ENCODE measurements at places on chromosomes 3 and 15.

- DNase-seq, result no peak
Measured at GRCh38 chr3:141368062-141368924, at the start of gene ZBTB38. Gene ZBTB38, plus strand, starts transcription at chr3:141368504. Its CDS starts 73,885 bp downstream, at chr3:141442389.

DNA sequence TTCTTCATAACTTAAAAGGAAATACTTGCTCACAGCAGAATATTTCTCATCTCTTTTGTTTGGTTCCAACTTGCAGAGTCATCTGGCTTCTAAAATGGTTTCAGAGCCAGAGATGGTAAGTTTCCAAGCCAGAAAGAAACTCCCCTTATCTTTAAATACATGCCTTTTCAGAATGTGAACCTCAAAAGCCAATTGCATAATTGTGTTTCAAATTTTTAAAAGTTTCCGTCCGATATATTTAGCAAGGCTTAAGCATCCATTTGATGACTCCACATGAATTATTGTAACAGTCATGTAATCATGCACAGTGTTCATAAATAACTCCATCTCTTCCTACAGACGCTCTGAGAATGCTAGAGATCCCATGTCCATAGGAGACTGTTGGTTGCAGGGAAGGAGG is 40.6 kb upstream of the C3orf80 start:
- DNase-seq, result no peak

DNA sequence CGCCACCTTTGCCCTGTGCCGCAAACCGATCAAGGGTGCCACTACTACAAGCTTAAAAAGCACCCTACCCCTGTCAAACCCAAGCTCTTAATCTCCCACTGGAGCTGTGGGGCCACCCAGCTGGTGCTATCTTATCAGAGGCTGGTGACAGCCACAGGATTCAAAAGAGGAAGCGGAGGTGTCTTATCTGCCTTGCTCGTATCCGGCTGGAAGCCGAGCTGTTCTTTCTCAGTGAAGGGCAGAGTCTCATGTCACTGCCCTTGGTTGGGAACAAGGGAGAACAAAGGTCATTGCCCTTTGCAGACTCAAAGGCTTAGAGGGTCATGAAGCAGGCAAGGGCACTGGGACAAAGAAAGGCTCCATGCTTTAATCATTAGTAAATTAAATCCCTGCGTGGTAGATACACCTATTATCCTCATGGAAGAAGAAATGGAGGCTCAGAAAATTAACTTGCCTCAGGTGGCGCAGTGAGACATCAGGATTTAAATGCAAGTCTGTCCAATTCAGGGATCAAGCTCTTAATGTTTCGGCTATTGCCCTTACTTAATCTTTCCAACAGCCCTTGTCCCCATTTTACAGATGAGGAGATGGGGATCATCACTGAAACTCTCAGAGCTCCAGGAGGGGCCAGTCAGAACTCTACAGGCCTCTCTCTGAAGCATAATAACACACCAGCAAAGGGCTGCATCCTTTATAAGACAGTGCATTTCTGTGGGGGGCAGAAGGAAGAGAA is 360.0 kb upstream of the PROK2 start:
- DNase-seq, result no peak

- DNase-seq, result peak; percentile 49
Measured at GRCh38 chr15:27418726-27419125, 447.7 kb downstream of the GABRG3 start.

DNA sequence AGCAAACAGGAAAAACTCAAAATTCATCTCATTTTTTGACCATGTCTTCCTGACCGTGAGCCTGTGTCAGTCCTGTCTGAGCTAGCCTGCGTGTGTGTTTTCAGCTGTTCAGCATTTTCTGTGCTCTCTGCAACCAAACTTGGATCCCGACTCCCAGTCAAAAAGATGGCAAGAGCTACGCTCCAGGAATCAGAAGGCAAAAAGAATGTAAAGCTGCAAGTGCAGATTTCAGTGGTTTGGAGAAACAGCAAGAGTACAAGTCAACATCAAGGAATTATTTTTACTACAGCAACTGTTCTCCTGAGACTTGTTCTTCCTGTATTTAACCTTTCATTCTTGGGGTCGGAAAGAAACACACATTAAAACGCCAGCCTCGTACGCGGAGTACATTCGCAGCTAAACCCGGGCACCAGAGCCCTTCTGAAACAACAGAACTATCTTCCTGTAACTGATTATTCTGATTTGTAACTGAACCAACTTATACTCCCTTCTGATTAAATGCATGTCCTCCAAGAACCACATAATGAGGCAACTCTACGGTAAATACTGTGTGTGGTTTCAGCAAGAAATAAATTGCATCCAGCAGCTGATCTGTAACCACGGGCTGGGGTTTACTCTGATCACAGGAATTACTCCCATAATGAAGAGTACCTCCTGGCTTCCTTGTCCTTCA is 107.4 kb downstream of the LRIG1 start:
- DNase-seq, result no peak

DNA sequence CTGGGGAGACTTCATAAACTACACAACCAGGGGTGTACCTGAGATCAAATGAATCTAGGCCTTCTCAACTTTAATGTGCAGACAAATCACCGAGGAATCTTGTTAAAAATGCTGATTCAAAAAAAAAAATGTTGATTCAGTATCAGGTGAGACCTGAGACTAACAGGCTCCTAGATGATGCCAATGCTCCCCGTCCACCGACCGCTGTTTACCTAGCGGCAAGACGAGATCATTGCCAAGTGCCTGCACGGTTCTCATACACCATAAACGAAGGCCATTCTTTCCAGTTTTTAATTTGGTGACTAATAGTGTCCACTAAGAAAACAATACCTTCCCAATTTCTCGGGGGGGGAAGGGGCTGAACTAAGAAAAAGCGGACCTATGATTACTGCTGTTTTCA is 2.5 kb upstream of the FSIP1 start:
- no peak for DNase-seq

DNA sequence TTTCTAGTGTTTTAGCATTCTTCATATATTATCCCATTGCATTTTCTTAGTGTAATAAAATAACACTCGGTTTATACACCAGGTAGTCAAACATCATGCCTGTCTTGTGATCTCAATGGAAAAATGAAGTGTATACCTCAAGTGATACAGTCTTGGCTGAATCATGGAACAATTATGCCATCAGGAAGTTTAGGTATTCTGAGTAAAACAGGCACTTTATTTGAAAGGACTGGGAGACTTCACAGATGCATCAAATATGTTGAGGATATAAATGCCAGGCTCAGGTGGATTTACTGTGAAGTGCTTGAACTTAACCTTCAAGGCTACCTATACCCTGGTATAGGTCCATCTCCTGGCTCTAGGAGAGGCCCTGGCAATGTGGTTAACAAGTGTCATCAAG is 8.5 kb downstream of the TGFBR2 start:
- DNase-seq, result no peak

- no peak for DNase-seq
Measured at GRCh38 chr3:128063865-128064264, 11.6 kb downstream of the SEC61A1 start.

DNA sequence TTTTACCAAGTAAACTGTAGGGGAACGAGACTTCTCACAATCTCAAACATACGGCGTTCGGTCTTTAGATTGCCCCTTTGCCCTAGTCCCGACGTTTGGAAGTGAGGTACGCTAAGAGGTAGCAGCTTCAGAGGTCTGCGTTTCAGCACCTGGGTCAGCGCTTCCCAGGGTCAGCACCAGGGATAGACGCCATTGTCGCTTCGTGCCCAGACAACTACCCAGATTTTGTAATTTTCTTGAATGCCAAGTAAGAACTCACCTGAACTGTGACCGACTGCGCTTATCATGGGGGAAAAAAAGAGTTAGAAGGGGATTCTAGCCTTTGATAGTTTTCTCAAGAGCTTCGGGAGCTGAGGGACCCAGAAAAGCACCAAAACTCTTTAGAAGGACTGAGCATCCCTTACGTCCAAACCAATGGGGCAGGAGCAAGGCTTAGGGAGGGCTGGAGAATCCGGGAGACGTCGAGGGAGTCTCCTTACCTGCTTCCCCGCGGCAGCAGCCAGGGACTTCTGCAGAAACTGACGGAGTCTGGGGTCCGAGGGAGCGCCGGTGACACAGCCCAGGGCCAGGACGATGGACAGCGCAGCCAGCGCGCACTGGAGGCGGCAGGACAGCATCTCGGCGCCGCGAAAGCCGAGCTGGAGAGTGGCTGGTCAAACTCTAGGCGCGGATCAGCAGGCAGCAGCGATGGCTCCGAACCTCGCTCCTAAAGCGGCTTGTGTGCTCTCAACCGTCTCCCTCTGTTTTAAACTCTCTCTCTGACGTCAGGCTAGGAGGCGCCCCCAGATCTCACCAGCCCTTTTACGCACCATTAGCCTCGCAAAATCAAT is at the start of gene SST:
SST (minus strand) TSS at position 720 of the 830 bp plus-strand sequence; CDS start at position 617, 103 bp downstream.
- DNase-seq, result no peak

- DNase-seq, result no peak
Measured at GRCh38 chr3:153051427-153052095, 110.5 kb upstream of the RAP2B start.

DNA sequence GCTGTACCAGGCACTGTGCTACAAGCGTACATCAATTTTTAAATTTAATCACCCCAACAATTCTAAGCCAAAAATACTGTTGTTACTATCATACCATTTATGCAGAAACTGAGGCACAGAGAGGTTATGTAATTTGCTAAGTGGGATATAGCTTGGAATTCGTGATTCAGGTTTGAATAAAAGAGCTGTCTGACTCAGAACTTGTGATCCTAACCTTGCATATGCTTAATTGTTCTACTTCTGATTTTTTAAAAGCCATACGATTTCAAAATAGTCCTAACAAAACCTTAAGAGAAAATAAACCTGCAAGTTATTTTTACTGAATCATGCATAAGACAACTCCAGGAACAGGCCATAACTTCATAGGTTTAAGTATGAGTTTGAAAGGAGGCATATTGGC is 498.0 kb upstream of the CFAP20DC start:
- DNase-seq, result no peak

GRCh38 chr3:62876064-62876463 is 848 bp upstream of the CADPS start:
- DNase-seq, result no peak

GRCh38 chr3:150248116-150248887 is 159.8 kb upstream of the TSC22D2 start:
- DNase-seq, result no peak

DNA sequence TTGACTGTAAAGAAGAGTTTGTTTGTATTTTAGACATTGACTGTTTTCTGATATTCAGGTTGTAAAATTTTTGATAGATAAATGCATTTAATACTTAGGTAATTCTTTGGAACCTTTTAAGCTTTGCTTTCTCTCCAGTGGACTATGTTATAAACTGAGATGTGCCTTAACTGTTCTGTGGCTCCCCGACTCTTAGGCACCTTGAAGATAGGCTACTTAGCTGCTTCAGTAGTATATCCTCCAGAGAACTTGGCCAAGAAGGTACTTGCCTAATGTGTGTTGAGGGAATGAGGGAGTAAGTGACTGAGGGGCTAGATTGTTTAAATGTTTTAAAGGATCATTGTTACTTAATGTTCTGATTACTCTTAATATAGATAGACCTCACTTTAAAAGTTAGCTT is 141.3 kb upstream of the LRRFIP2 start:
- DNase-seq, result no peak

DNA sequence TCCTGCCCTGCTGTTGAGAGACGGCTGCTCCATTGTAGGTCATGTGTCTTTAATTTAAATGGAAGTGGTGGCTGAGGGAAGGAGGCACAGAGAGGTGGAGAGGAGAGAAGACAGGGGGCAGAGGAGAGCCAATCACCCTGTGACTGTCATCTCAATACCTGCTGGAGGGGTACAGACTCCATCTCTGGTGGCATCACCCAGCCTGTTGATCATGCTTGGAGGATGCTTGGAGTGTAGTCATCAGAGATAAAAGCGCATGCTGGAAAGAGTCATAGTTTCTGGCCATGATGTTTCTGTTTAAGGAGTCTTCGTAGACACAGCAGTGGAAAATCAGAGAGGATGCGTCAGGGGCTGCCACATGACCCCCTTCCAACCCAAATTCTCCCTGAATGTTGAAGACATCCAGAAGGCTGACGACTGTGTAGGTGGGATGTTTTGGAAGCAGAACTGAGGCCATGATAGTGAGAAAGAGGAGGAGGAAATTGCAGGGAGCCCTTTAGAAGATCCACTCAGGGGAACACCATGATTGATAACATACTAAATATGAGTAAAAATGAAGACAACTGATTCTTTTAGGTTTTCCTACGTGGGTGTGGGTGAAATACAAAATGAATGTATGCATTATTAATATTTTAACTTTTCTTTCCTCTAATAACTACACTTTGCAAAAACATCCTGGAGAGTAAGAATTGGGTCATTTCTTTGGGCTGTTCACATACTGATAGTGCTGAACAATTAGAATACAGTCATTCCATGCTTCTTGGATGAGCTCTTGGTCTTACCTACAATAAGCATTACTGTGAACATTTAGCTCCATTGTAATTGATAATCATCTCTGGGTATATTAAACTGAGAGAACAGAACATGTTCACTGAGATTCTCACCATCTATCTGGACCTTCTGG is 210.6 kb upstream of the ATP10A start:
- no peak for DNase-seq

GRCh38 chr15:31525988-31526665 is 199.5 kb downstream of the KLF13 start:
- DNase-seq, result no peak

- DNase-seq, result no peak
Measured at GRCh38 chr3:184556582-184557347, 4.8 kb upstream of the EPHB3 start.

Measured in NCI-H2171 (cell line).